Endothelial cell (in vitro differentiated cells): ENCODE measurements at places on chromosomes 16 and 17. TPM values are rescaled to one million over a fixed set of nuclear protein-coding genes. Genes with fewer than 3 reads are reported as not detected.

The NT5M gene
- total RNA-seq, result 5.8 TPM

The MSL1 gene
- 96.2 TPM for total RNA-seq

The CNGB1 gene
- total RNA-seq, result not detected

The TMEM235 gene
- total RNA-seq, result 21.1 TPM

The SHCBP1 gene
- 5.4 TPM for total RNA-seq

The ADAM11 gene
- 0.62 TPM for total RNA-seq

The CCL1 gene
- not detected for total RNA-seq

- DNase-seq, result no peak
- H3K4me1 ChIP-seq, result no peaks in the 10 kb centered on the region
- no peak overlapping the region for H3K27ac ChIP-seq
- no peaks in the 10 kb centered on the region for H3K36me3 ChIP-seq
- H3K4me3 ChIP-seq, result no peak overlapping the region
- peaks cover 3% of the 10 kb centered on the region for H3K27me3 ChIP-seq
Measured at GRCh38 chr16:29029168-29029994, 44.5 kb downstream of the LAT start.

- peaks cover 21% of the 10 kb centered on the region for H3K4me1 ChIP-seq
- H3K36me3 ChIP-seq, result peaks cover 9% of the 10 kb centered on the region
- H3K4me3 ChIP-seq, result peak overlapping the region; percentile 92
- peak overlapping the region; percentile 93 for H3K27ac ChIP-seq
Measured at GRCh38 chr17:43125967-43126910, 1.1 kb upstream of the BRCA1 start.

GRCh38 chr16:54325616-54326265 is 39.2 kb upstream of the IRX3 start:
- no peaks in the 10 kb centered on the region for H3K4me1 ChIP-seq
- H3K27ac ChIP-seq, result no peak overlapping the region
- no peak for DNase-seq
- no peaks in the 10 kb centered on the region for H3K36me3 ChIP-seq
- peaks cover 2% of the 10 kb centered on the region for H3K27me3 ChIP-seq
- no peak overlapping the region for H3K4me3 ChIP-seq

DNA sequence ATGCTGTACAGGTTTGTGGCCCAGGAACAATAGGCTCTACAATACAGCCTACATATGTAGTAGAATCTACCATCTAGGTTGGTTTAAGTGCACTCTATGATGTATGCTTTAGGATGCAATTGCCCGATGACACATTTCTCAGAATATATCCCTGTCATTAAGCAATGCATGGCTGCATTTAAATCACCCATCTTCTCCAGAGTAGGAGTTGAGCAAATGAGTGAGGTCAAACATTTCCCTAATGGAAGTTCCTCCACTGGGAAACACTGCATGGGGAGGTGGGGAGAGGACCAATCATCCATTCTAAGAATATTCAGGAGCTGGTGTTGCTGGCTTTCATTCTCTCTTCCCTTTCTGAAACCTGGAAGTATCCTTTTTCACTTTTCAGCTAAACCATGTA is 2.0 kb upstream of the PCTP start:
- H3K27me3 ChIP-seq, result peaks cover 2% of the 10 kb centered on the region
- H3K4me1 ChIP-seq, result peaks cover 20% of the 10 kb centered on the region
- no peak overlapping the region for H3K4me3 ChIP-seq

DNA sequence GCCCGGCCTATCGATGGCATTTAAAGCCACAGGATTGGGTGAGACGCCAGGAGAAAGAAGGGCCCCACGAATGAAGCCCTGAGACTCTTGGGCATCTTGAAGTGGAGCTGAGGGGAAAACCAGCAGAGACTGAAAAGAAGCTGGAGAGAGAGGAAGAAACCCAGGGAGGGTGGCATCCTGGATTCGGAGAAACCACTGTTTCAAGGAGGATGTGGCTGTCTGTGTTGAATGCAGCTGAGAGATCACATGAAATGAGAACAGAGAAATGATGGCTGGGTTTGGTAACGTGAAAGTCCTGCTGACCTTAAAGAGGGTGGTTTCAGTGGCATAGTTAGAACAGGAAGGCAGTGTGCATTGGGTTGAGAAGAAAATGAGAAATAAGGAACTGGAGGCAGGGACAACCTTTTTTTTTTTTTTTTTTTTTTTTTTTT is 3.8 kb downstream of the TNFSF12 start:
- H3K27ac ChIP-seq, result no peak overlapping the region
- peaks cover 25% of the 10 kb centered on the region for H3K4me1 ChIP-seq

DNA sequence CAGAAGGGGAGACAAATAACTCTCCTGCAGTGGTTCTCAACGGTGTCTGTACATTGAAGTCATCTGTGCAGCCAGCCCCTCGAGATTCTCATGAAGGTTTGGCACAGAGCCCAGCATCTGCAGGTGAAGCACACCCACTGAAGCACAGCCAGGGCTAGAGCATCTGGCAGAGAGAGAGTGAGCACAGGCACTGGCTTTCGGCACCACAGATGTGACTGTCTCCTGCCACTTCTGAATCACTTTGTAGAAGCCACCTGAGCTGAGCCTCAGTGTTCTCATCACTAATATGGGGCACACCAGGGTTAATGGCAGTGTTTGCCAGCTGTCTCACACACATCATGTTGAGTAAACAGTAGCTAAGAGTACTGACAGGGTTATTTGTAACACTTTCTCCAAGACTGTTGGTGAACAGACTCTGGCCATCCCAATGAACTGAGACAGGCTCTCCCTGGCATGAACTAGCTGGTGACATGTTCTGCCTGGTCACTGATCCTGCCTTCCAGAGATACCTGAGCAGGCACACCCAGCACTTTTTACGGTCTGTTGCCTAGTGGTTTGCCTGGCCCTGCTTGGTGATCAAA is 10.9 kb downstream of the HSPB9 start:
- H3K27me3 ChIP-seq, result peaks cover 11% of the 10 kb centered on the region
- peaks cover 70% of the 10 kb centered on the region for H3K4me1 ChIP-seq
- no peak overlapping the region for H3K4me3 ChIP-seq

DNA sequence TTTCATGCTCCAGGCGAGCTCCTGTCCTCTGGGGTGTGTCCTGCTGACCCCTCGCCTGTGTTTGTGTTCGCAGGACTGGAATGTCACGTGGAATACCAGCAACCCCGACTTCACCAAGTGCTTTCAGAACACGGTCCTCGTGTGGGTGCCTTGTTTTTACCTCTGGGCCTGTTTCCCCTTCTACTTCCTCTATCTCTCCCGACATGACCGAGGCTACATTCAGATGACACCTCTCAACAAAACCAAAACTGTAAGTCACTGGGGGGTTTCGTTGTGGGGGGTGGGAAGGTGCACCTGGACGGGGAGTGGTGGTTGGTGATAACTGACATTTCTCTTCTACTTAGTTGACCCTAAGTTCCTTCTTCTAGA is 58.3 kb downstream of the ABCC1 start:
- no peak overlapping the region for H3K4me3 ChIP-seq
- peaks cover 4% of the 10 kb centered on the region for H3K4me1 ChIP-seq
- peaks cover 3% of the 10 kb centered on the region for H3K36me3 ChIP-seq
- no peak for DNase-seq
- no peak overlapping the region for H3K27ac ChIP-seq
- peaks cover 5% of the 10 kb centered on the region for H3K27me3 ChIP-seq

- peak overlapping the region; percentile 90 for H3K27ac ChIP-seq
- DNase-seq, result no peak
Measured at GRCh38 chr16:75590920-75591843, 25.0 kb downstream of the GABARAPL2 start.

DNA sequence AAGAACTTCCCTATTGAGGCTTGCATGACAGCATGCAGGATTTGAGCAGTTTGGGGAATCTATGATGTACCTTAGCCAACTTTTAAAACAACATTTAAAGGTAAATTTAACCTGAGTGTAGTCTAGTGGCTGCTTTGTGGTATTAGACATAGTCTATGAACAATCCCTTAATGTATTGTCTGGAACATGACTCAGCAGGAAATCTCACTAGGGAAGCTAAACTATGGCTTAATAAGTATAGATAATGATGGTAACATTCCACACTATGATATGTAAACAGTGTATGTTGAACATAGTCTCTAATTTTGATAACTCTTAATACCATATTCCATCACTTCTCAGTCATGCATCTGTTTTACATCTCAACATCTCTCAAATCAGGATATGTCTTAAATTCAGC is 52.1 kb upstream of the SLC12A3 start:
- H3K27me3 ChIP-seq, result no peaks in the 10 kb centered on the region
- no peak for DNase-seq
